ENCODE measurements at places on chromosomes 12 and 14.

GRCh38 chr14:34628681-34629135 is 1.2 kb downstream of the SNX6 start:
- no peak for DNase-seq

GRCh38 chr14:29927376-29928116 is at the start of gene PRKD1:
PRKD1 (minus strand) TSS chr14:29927847.
- no peak for DNase-seq

- no peak for DNase-seq
Observed at GRCh38 chr12:28498850-28499249, 308.6 kb downstream of the CCDC91 start.

DNA sequence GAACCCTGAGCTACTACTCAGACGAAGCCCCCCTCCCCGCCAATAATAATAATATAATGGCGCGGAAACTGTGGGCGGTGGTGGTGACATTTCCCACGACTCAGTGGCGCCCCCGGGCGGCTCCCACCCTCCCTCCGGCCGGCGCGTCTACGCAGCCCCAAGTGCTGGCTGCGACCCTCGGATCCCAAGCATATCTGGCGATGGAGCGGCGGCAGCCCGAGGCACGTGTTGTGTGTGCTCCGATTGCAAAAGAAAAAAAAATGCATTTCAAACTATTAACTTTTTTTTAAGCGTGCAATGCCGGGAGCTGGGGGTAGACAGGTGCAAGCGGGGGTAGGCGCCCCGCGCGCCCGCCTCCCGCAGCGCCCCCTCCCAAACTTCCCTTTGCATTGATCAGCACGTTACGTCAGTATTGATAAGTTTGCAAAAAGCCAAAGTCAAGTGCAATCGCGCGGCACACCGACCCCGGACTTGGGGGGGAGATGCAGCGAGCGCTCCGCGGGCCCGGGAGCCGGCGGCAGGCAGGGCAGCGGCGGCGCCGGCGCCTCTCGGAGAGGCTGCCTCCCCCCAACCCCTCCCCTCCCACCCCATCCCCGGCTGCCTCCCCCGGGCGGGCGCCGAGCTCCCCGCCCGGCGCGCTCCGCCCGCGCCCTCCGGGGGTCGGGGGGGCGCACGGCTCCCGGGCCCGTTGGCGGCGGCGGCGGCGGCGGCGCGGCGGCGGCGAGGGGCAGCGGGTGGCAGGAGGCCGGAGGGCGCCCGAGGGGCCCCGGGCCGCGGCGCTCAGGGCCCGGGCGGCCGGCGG is 113.1 kb upstream of the MYL2 start:
- DNase-seq: no peak

- DNase-seq: no peak
Observed at GRCh38 chr12:47088021-47088944, 8.5 kb upstream of the AMIGO2 start.

DNA sequence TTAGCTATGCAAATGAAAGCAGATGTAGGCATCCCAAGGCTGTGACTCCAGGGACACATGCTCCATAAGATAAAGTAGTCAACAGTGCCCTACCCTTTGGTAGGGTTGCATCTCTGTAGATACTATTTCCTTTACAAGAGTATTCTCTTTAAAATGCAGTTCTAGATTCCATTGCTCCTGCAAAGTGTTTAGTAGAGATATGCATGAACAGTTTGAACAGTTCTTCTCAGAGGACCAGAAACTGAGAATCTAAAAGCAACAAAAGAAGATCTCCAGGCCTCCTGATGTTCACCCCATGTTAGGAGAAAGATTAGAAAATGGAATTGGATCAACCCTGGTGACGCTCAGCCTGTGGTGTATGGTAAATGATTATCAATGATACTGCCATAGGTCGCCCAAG is 121.2 kb downstream of the KCNK10 start:
- DNase-seq: no peak

DNA sequence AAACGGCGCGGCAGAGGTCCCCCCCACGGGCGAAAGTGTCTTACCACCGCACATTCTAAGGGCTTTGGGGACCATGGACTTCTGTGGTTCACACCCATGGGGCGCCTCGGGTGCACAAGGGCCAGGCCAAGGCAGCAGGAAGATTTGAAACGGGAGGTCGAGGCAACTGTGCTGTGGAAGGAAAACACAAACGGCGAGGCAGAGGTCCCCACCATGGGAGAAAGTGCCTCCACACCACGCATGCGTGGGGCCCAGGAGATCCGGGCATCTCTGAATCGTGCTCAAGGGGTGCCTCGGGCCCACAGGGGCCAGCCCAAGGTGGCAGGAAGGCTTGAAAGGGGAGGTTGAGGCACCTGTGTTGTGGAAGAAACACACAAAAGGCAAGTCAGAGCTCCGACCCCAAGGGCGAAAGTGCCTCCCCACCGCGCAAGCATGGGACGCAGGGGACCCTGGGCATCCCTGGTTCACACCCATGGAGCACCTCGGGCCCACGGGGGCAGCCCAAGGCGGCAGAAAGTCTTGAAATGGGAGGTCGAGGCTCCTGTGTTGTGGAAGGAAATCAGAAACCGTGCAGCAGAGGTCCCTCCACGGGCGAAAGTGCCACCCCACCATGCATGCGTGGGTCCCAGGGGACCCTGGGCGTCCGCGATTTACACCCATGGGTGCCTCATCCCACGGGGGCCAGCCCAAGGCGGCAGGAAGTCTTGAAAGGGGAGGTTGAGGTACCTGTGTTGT is 371.0 kb downstream of the ALG10 start:
- DNase-seq: peak; percentile 16

DNA sequence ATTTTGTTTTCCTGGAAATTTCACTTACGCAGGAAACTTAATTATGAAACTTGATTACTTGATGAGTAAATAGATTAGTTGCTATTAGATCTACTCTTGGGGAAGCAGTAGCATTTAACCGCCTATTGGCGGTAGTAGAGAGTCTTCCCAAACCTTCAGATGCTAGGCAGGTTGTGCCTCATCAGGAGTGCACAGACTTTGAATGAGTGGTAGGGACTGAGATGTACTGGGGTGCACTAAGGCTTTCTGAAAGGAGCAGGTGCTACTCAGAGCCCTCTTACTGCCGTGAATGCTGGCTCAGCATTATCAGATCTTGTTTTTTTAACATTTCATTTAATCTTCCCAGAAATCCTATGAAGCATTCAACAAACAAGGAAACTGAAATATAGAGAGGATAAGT is 7.7 kb downstream of the GATC start:
- DNase-seq: no peak

GRCh38 chr14:37623426-37623951 is 28.1 kb downstream of the TTC6 start:
- DNase-seq: no peak

DNA sequence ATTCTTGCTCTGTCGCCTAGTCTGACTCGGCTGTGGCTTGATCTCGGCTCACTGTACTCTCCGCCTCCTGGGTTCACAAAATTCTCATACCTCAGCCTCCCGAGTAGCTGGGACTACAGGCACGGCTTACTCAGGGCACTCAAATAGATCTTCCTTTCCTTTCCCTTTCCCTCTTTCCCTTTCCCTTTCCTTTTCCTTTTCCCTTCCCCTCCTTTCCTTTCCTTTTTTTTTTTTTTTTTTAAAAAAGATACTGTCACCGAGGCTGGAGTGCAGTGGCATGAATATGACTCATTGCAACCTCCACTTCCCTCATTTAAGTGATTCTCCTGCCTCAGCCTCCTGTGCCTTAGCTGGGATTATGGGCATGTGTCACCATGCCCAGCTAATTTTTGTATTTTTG is 86.0 kb downstream of the AEBP2 start:
- DNase-seq: no peak

DNA sequence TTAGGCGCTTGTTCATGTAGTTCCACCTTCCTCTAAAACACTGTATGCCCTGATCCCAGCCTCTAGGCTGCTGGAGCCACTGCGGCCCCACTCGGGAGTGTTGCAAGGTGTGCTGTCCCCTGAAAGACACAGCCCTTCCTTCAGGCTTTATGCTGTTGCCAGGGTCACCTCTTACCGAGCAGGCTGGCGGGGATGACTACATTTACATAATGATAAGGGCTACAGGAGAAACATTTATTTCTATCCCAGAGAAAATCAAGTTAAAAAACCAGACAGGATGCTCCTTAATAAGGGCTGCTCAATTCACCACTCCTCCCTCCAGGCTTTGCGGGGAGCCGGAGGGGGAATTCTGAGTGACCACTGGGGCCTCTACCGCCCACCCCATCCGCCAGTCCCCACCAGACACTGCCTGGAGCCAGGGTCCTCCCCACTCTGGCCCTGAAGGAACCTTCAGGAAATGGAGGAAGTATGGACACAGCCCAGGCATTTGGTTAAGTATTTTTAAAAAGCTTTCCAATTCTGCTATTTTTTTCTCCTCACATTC is 200.6 kb downstream of the TTC7B start:
- no peak for DNase-seq

All from activated CD4-positive, CD25-positive, alpha-beta regulatory T cell treated with anti-CD3 and anti-CD28 coated beads, Interleukin-2, amount 50 U/mL, for 72 hours (primary cell).